ENCODE measurements at places on chromosomes 4 and X.

DNA sequence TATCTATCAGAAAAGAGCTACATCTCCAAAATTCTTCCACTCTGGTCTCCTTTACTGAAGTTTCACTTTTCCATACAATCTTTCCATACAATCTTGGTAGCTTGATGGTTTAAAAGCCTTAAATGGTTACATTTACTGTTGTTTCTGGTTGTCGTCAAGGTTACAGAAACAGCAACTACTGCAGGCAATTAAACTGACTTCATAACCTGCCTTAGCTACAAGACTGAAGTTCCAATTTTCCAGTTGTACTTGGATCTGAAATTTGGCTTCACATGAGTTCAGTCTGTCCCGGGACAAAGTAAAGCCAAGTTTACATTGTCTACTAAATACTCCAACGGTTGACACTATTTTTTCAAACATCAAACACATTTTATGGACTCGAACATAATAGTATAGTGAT lies 326.4 kb downstream of the ANKRD50 start:
- no peak for DNase-seq

- no peak for DNase-seq
These were observed 10.0 kb upstream of the CDKL5 start for GRCh38 chrX:18415386-18415785.

GRCh38 chr4:56181140-56181953 lies 205.9 kb downstream of the AASDH start:
- DNase-seq, result no peak

GRCh38 chrX:53738370-53738906 lies 51.9 kb upstream of the HUWE1 start:
- DNase-seq, result no peak

DNA sequence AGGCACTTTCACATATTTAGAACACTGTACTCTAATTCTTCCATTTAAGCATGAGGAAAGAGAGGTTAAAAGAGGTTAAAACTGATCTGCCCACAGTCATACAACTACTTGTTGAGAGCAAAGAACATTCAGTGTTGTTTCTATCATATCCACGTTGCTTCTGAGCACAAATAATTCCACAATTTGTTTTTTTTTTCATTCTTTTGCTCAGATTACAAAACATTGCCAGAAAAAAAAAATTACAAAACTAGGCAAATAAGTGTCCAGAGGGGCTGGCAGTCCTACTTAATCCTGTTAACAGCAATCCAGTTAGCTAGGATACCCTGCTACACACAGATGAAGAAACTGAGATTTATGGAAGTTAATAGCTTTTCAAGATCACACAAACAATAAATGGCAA lies 6.3 kb upstream of the USP53 start:
- DNase-seq, result no peak

DNA sequence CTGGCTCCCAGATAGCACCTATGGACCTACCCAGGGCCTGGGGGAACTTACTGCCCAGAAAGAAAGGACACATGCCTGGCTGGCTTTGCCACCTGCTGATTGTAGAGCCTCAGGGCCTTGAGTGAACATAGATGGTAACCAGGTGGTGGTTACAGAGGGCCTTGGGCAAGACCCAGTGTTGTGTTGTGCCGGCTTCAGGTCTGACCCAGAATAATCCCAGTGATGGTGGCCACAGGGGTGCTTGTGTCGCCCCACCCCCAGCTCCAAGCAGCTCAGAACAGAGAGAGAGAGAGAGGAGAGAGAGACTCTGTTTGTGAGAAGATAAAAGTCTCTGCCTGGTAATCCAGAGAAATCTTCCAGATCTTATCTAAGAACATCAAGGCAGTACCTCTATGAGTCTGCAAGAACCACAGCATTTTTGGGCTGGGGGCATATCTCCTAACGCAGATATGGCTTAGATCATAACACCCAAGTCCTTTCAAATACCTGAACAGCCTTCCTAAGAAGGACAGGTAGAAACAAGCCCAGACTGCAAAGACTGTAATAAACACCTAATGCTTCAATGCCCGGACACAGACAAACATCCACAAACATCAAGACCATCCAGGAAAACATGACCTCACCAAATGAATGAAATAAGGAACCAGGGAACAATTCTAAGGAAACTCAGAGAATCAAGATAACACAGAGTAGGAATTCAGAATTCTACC lies 16.3 kb upstream of the RP2 start:
- no peak for DNase-seq

GRCh38 chr4:37927434-37927833 lies 32.8 kb upstream of the PTTG2 start:
- DNase-seq, result no peak

DNA sequence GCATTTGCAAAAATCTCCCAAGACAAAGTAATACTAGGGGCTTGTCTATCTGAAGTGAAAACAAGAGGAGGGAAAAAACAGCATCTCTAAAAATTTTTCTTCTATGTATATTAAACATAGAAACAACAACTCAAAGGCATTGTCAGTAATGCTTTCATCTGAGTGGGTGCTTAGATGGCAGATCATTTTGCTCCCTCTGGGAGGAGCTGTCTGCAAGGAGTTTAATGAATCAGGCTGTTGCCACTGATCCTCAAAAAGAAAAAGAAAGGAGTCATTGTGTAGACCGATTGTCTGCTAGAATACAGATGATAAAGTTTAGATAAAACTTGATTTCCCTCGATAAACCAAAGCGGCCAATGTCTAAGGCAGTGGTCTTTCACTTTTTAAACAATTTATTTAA lies 49.7 kb upstream of the KLHL8 start:
- DNase-seq, result no peak
